Mesothelial cell of epicardium (in vitro differentiated cells): ENCODE measurements at places on chromosomes 5 and 9.

DNA sequence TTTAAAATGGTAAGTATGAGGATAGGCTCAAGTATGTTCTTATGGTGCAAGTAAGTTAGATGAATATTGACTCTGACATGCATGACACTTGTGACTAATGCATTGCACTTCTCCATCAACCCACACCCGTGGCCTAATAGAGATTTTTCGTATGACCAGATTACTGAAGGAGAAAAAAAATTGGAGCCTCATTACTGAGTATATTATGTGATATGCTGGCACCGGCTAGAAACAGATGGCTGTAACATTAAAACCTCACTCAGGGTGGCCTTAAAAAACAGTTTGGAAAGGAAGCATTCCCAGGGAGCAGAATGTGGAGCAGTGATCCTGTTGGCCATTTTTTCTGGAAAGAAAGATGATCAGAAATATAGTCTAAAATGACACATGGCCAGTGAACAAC, 766.4 kb downstream of the PRELID2 start:
- no peak for DNase-seq

GRCh38 chr9:123482295-123482968, 126.4 kb downstream of the CRB2 start:
- no peak for DNase-seq

DNA sequence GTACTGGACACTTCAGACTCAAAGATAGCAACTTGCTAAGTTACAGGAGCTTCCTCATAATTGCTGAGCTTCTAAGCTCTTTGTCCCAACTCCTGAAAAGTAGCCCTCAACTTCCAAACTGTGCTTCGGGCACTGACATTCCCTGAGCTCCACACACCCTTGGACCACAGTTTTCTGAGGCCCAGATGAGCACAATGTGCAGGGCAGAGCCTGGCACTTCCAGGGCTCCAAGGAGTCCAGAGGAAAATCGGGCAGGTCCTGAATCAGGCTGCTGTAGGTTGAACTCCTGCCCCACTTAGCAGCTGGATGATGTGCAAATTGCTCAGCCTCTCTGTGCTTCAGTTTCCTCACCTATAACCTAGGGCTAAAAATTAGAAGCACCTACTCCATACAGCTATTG, 54.6 kb upstream of the KCNIP1 start:
- no peak for DNase-seq

GRCh38 chr5:31268686-31269085, 75.2 kb downstream of the CDH6 start:
- no peak for DNase-seq

GRCh38 chr9:109250771-109251079, 70.1 kb downstream of the EPB41L4B start:
- DNase-seq, result no peak

DNA sequence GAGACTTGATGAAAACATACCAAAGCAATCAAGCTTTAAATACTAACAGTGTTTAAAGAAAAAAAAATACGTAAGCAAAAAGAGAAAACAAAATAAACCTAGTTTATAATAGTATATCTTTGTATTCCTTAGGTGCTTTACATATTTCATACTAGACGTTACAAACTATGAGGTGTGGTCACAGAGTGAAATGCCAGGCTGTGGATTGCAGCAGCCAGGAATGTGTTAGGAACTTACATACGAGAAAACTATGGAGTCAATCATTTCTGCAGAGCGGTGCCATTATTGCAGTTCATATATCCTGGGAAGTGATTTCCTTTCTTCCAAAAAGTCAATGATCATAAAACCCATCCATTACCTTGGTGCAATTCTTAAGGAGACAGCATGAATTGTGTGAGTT, 443.6 kb upstream of the GRAMD2B start:
- DNase-seq, result no peak

DNA sequence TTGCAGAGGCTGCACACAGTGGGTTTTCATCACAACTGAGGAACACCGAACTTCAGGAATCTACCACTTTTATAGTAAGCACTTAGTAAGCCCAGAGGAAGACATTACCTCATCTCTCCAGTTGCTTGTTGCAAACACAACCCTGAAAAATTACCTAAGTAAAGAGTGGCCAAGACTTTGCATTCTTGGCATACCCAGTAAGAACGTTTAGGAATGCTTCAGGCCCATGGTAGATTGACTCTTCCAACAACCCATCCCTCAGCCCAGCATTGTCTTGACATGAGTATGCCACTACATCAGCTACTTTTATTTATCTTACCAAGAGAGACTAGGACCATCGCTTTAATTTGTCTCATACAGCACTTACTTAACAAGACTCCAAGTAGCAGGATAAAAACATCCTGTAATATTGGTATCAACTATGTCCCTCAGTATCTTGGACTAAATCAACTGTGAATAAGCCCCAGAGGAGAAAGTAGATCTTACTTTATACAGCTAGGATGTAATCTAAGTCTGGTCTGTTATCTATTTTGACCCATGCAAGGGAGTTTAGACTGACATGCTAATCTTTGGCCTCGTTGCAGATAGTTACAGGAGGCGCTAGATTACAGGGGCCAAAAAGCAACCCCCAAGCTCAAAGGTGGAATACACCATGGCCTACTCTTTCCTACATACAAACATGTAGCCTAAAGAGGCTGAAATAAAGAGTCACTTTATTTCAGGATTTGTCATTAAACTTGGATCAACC, 114.9 kb downstream of the INVS start:
- DNase-seq, result no peak

- peak; percentile 14 for DNase-seq
Measured at GRCh38 chr5:6567835-6568234, 65.0 kb downstream of the NSUN2 start.

DNA sequence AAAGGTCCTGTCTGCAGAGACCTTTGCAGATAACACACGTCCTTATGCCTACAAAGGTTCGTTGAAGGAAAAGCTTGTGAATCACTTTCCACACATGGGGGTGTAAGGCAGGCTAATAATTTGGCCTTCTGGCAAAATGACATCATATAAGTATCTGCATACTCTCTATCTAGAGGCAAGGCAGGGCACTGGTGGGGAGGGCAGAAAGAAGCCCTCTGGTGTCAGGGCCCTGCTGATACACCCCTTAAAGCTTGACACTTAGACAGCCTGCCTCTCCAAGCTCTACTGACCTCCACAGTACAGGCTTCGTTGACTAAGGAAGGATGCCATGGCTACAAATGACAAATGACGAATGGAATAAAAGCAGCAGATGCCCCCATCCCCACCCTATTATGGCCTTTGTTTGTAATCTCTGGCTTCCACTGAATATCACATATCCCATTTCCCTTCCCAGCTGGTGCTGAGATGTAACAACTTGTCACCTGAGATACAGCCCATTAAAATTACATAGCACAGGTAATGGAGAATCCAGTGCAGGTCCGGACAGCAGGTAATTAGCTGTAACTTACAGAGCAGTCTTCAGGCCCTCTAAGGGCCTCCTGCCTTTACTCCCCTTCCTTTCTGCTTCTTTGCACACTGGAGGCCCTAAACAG, 76.9 kb upstream of the IFNK start:
- DNase-seq, result no peak

DNA sequence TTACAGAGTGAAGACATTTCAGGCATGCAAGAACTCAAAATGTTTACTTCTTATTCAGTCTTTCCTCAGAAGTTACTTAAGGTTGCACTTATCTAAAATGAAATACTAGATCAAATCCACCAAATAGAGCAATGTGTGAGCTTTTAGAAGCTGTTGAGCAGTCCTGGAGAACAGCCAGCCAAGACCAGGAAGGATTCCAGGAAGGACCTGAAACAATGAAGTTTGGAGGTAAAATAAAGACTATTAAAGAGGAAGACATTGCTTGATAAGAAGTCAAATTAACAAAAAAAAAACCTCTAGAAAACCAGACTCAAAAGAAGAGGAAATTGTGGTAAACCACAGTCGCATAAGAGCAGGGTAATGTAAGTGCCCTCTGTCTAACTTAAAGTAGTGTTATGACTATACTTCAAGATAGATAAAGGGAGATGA, 156.2 kb upstream of the S1PR3 start:
- DNase-seq, result no peak

DNA sequence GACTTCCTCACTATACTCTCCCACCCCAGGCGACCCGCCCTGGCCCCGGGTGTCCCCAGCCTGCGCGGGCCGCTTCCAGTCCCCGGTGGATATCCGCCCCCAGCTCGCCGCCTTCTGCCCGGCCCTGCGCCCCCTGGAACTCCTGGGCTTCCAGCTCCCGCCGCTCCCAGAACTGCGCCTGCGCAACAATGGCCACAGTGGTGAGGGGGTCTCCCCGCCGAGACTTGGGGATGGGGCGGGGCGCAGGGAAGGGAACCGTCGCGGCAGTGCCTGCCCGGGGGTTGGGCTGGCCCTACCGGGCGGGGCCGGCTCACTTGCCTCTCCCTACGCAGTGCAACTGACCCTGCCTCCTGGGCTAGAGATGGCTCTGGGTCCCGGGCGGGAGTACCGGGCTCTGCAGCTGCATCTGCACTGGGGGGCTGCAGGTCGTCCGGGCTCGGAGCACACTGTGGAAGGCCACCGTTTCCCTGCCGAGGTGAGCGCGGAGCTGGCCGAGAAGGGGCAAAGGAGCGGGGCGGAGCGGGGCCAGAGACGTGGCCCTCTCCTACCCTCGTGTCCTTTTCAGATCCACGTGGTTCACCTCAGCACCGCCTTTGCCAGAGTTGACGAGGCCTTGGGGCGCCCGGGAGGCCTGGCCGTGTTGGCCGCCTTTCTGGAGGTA, 2.1 kb downstream of the CA9 start:
- peak; percentile 84 for DNase-seq

GRCh38 chr5:88826646-88827585, 56.1 kb downstream of the MEF2C start:
- DNase-seq, result no peak
